Lung microvascular endothelial cell (primary cell): ENCODE measurements at places on chromosomes 5 and 9. TPM values are rescaled to one million over a fixed set of nuclear protein-coding genes. Genes with fewer than 3 reads are reported as not detected.

The PDLIM4 gene
- total RNA-seq, result 18.3 and 24.6 TPM in 2 replicates

The UNC5A gene
- 0.22 and 0.40 TPM in 2 replicates for total RNA-seq

DNA sequence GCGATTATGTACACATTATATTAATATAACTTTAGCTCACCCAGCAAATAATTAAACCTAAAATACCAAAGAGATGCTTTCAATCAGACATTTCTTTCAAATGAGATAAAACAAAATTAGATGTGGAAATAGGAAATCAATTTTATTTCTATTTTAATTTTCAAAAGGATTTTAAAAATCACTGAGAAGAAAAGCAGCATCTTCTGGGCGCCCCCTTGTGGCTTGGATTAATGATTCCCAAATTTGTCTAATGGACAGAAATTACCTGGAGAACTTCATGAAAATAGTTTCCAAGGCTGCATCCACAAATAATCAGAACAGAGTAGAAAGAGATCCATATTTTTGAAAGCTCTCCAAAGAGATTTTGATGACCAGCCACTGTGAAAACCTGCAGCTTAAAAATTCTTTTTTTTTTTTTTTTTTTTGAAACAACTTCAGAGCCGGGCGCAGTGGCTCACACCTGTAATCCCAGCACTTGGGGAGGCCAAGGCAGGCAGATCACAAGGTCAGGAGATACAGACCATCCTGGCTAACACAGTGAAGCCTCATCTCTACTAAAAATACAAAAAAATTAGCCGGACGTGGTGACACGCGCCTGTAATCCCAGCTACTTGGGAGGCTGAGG, 50.9 kb upstream of the CEMIP2 start:
- DNase-seq, result peak; percentile 66

DNA sequence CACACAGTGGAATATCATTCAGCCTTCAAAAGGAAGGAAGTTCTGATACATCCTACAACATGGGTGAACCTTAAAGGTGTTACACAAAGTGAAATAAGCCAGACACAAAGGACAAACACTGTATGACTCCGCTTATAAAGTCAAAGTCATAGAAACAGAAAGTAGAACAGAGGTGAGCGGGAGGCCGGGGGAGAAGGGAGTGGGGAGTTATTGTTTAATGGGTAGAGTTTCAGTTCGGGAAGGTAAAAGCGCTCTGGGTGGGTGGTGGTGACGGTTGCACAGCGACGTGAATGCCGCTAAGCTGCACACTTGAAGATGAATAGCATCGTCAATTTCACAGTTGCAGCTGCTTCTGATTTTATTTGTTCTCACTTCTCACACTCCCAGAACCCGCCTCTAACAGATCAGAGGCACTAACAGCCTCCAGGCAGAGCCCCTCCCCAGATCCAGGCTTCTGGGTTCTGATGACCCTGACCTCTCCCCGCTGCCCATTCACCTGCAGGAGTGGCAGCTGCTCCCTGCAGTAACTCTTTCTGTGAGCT, 34.1 kb downstream of the BNIP1 start:
- DNase-seq, result no peak

DNA sequence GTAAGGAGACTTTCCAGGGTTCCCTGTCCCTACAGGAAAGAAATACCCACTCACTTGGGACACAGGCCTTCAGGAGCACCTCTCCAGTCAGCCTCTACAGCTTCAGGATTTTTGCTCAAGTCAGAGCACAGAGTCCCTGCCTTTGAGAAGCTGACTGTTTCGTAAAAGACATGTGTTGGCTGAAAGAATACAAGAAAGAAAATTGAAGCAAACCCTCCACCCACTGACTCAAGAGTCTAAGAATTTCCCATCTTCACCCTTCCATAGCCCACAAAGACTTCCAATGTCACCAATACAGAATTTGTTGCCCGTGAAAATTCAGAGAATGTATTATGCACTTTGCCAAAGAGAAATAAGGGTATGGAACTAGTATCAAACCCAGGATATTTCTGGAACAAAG, 53.0 kb upstream of the ZNF622 start:
- DNase-seq, result no peak

DNA sequence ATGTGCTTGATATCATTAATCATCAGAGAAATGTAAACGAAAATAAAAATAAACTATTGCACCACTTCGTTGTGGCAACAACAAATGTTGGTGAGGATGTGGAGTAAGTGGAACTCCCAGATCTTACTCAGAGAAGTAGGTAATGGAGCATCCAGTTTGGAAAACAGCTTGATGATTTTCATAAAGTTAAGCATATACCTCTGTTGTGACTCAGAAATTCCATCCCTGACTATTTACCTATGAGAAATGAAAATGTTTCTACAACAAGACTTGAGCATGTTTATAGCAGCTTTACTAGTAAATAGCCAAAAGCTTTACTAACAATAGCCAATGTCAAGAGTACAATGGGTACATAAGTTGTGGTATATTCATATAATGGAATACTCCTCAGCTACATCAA, 214.7 kb upstream of the NMUR2 start:
- DNase-seq, result no peak
